Stimulated activated CD4-positive, alpha-beta T cell treated with anti-CD3 and anti-CD28 coated beads, Interleukin-1b, Interleukin-23, amount 100 ng/mL, for 1 hour (primary cell): ENCODE measurements at places on chromosomes 6 and 20.

GRCh38 chr6:39980839-39981580, 46.7 kb upstream of the MOCS1 start:
- DNase-seq: no peak

- no peak for DNase-seq
Observed at GRCh38 chr20:49132995-49133478, 55.1 kb downstream of the STAU1 start.

DNA sequence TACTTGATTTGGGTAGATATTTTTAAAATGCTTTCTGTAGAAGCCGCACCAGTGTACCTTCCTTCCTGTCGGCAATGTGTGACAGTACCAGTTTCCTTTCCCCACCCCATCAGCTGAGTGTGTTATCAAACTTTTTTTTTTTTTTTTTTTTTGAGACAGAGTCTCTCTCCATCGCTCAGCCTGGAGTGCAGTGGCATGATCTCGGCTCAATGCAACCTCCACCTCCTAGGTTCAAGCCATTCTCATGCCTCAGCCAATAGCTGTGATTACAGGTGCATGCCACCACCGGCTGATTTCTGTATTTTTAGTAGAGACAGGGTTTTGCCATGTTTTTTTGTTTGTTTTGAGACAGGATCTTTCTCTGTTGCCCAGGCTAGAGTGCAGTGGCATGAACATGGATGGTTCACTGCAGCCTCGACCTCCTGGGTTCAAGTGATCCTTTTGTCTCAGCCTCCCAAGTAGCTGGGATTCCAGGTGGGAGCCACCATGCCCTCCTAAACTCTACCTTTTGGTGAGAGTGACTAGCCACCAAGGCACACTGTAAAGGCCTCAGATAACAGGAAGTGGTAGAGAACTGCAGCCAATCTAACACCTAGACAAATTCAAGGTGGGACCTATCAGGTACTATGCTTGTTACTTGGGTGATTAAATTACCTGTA, 26.5 kb upstream of the ZBTB22 start:
- peak; percentile 44 for DNase-seq

- DNase-seq: no peak
Observed at GRCh38 chr6:156689656-156690055, 87.5 kb upstream of the ARID1B start.

GRCh38 chr6:89311853-89312531, 3.1 kb downstream of the GABRR2 start:
- no peak for DNase-seq

GRCh38 chr6:116011520-116011919, 49.2 kb downstream of the FRK start:
- DNase-seq: no peak

DNA sequence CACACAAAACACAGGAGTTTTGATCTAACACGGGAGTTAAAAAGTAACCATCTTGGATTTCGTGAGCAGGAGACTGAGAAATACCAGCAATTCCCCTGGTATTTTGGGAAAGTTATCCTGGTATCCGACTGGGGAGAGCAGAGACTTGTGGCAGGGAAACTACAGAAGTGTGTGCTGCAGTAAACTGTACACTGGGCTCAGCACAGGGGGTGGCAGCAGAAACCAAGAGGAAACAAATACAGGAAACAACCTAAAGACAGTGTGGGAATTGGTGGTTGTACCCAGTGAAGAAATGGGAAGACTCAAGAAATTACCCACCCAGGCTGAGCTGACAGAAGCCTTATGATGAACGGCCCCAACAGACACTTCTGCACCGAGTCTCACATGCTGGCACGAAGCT, 109.8 kb downstream of the CHD6 start:
- DNase-seq: no peak

DNA sequence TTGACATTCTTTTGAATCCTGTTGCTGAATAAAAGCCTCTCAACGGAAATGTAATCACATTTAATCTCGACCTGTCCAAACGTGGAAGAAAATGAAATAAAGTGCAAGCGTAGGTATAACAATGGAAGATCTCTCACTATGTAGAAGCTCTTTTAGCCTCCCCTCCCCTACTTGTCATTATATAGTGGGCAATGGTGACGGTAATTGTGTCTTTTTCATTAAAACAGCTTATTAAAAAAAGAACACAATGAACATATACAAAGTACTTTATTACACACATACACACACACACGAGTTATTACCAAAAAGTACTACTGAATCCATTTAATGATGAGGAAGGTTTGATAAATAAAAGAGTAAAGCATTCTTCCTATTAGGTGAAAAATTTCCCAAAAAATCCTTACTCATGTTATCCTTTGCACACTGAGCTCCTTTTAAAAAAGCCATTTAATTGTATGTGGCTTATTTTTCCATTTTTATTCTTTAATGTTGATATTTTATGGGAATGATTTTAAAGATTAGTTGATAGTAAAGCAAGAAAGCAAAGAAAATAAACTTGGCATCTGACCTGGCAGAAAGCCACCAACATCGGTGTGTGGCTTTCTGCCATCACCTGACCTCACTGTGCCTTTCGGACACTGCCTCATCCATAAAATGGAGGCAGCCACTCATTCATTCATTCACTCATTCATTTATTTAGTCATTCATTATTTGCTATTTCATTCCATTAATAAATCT, 493 bp upstream of the SGK1 start:
- no peak for DNase-seq

DNA sequence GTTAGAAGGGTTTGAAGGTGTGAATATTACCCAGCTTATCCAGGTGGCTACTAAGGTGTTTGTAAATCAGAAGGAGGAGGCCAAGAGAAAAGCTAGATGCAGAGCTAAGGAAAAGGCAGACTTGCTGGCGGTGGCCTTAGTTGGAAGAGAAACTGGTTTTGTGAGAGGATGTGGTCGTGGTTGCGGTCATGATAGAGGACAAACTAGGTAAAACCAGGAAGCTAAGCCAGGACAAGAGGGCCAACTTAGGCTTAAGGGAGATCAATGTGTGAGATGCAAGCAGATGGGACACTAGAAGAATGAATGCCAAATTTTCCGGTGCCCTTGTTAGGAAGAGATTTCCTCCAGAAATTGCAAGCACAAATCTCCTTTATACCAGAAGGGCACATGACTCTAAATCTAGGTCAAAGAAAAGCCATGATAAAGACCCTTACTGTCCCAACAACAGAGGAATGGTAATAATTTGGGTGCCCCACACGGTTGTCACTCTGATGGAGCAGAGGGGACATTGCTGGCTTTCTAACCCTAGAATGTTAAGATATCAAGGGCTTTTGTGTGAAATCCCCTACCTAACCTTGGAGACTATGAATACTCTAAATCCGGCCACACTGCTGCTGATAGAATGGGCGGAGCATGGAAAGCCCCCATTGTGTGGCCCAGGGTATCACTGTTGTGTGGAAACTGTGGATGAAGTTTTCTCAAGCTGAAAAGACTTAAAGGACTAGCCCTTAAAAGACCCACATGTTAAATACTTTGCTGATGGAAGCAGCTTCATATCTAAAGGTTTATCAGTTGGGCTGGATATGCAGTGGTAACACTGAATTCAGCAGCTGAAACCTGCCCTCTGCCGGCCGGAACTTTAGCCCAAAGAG, 7.8 kb downstream of the IL22RA2 start:
- DNase-seq: no peak

GRCh38 chr6:159973406-159973805, 4.5 kb downstream of the IGF2R start:
- no peak for DNase-seq

DNA sequence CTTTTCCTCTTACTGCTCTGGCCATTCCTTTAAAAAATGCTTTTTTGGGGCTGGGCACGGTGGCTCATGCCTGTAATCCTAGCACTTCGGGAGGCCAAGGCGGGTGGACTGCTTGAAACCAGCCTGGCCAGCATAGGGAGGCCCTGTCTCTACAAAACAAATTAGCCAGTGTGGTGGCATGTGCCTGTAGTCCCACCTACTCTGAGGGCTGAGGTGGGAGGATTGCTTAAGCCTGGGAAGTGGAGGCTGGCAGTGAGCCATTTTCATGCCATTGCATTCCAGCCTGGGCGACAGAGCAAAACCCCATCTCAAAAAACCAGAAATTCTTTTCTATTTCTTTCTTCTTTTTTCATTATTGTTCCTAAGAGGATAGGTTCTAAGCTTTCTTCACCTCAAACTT, 36.9 kb upstream of the RNF144B start:
- no peak for DNase-seq

- no peak for DNase-seq
Observed at GRCh38 chr6:129402244-129402643, 307.7 kb downstream of the ARHGAP18 start.

GRCh38 chr20:54092021-54092420, 21.6 kb upstream of the BCAS1 start:
- DNase-seq: no peak
